ENCODE measurements at places on chromosomes 12 and 14.

DNA sequence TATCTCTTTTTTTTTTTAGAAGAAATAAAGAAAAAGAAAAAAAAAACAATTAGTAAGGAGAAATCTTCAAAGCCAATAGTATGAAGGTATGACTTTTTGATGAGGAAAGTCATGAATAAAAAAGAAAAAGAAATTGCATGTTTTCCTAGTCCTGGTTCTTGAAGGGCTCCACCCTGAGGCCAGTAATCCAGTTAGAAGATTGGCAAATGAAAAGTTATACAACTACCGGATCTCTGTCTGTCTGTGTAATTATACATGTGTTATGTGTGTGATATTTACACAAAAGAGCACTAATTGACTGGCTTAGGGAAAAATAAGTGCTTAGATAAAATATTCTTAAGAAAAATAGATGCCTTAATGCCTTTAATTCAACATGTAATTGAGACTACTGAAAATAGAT is 28.4 kb downstream of the SDR9C7 start:
- no peak for DNase-seq

GRCh38 chr12:96194576-96194889 is 358 bp downstream of the ELK3 start:
- no peak for DNase-seq

- DNase-seq: no peak
These were observed 30.8 kb downstream of the TTC7B start for GRCh38 chr14:90785471-90785870.

DNA sequence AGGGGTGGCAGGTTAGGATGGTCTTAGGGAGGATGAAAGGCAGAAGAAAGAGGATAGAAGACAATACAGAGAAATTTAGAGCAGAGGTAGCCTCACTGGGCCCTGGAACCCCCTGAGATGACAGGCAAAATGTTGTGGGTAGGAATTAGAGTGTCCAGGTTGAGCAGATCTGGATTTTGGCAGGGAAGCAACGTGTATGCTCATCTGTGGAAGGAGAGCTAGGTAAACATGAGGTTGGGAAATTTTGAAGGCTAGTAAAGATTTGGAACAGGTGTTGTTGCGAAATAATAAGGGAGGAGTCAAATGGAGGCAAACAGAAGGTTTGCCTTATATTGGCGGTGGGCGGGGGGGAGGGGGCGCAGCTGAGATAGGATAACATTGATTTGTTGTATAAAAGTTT is 5.3 kb downstream of the HSD17B6 start:
- DNase-seq: no peak

- DNase-seq: no peak
These were observed 398.0 kb upstream of the FAR2 start for GRCh38 chr12:28750946-28751685.

- DNase-seq: no peak
These were observed 171.9 kb downstream of the EMP1 start for GRCh38 chr12:13368431-13368830.

- DNase-seq: no peak
These were observed 272.4 kb downstream of the DPF3 start for GRCh38 chr14:72621387-72622065.

DNA sequence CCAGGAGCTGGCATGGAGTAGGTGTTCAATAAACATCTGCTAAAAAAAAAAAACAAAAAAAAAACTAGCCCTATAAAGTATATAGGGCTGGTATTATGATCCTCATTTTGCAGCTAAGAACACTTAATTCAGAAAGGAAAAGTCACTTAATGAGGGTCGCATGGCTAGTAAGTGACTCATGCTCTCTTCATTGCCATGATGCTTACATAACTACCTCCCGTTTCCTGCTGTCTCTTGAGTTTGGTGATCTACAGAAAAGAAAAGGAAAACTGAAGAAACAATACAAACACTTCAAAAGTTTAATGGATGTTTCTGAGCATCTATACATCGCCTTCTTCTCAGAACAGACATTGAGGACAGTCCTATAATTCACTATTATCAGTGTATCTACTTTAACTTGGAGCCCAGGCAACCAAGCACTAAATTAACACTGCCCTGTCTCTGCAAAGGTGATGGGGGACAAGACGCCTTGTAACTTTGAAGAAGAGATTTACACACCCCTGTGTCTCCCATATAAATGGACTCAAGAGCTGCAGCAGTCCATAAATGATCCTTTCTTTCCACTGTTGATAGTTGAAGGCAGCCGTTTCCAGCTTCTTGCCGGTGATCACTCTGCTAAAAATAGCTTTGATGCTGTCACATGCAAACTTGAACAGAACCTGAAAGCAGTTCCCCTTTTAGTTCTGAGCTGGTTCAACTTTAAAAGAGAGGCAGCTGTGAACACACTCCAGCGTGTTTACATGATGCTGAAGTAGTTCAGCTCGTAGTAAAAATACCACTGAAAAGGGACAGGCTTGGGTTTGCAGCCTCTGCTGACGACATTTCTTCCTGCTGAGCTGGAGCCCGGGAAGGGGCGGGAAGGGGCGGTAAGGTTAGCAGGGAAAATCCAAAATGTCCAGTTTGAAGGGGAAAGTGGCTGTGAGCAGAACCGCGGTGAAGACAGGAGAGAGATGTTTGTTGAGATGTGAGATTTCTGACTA is 113.3 kb downstream of the FOXN3 start:
- DNase-seq: no peak

- no peak for DNase-seq
These were observed 551.2 kb upstream of the SEL1L start for GRCh38 chr14:82084813-82085212.

DNA sequence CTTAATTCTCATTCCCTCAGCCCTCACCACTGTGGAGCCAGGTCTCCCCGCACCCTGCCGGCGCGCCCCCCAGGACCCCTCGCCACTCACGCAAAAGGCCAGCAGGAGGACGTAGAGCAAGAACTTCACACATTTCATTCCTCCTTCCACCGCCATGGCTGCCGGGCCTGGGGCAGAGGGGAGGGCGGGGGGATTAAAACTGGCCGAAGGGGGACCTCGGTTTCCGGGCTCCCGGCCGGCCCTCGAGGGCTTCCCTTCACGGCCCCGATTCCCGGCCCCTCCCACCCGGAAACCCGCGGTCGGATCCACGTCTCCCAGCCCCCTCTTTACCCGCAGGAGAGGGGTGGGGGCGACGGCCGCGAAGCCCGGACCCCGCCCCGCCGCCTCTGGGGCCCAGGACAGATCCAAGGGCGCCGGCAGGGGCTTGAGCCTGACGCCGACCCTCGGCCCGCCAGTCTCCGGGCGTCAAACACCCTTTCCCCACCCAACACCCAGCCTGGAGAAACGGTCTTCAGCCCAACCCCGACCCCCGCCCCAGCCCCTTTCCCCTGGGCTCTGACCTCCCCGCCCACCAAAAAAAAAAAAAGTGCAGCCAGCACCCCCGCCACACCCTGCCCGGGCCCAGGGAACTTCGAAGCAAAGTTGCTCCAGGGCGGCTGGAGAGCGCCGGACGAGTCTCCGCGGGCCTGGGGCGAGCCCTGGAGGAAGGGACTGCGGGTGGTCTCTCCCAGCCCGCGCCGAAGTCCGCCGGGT is 447 bp downstream of the CD63 start:
- DNase-seq: no peak

GRCh38 chr12:93671044-93671443 is 6.1 kb upstream of the CRADD start:
- DNase-seq: no peak

GRCh38 chr14:45649051-45649450 is 396.0 kb upstream of the MIS18BP1 start:
- no peak for DNase-seq
